Esophagus squamous epithelium (tissue), 5 donors: ENCODE measurements at places on chromosomes 11 and 22.

- DNase-seq, result no peak
Observed at GRCh38 chr11:12386745-12387144, 9.4 kb downstream of the PARVA start.

DNA sequence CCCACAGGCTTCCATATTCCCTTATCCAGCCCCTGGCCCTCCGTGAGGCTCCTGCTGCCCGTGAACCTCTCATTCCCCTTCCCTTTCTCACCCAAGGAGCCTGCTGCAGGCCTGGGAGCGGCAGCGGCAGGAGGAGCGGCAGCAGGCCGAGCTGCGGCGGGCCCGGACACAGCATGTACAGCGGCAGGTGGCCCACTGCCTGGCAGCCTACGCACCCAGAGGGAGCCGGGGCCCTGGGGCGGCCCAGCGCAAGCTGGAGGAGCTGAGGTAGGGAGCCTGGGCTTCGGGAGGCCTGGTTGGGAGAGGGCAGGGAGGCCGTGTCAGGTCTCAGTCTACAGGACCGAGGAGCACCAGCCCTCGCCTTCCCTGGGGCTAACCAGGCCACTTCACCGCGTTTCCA lies 8.1 kb upstream of the SART1 start:
- no peak for DNase-seq

DNA sequence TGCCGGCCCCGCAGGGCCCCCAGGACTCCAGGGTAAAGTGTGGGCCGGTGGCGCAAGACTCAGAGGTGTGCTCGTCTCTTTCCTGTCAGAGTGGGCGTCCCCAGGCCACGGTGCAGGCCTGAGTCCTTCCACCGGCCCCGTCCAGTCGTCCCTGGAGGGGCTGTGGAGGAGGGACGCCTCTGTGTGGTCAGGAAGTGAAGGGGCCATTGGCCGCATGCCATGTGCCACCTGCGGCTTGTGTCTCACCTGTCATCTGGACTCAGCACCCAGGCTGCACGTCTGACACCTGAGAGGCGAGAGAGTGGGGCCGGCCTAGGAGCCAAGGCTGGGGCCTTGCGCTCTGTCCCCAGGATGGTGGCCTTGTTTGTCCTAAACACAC lies 25.2 kb downstream of the MUC6 start:
- DNase-seq, result no peak

GRCh38 chr22:27877501-27877900 lies 41.6 kb downstream of the PITPNB start:
- no peak for DNase-seq

DNA sequence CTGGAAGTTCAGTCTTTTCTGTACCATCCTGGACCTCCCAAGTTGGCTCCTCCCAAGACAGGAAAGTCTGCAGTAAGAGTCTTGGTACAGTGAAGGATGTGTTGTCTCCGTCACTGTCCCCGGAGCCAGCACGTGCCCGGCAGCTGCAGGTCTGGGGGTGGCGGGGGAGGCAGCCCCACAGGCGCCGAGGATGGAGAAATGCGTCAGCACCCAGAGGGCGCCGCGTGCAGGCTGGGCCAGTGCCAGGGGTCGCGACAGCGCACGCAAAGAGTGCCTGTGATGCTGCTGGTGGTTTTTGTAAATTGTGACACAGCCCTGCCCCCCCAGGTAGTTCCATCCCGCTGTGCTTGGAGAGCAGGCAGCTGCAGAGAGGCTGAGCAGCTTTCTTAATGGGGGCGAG lies 1200.5 kb downstream of the BRD1 start:
- no peak for DNase-seq
